ENCODE measurements at places on chromosomes 7 and 10.

- DNase-seq: no peak
Measured at GRCh38 chr10:114315566-114316420, 76.7 kb downstream of the VWA2 start.

DNA sequence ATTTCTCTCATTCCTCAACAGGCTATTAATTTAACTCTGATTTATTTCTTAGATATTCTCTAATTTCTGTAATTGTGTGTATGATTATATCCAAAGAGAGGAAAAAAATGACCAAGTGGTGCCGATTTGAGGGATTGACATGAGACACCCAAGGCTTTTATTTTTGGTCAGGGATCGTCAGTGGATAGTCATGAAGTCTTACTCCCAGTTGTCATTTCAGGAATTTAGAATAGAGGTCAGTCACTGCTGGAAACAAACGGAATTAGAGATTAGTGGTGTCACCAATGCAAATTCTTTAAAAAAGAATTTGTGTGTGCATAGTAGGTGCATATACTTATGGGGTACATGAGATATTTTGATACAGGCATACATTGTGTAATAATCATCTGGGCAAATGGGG lies 26.8 kb upstream of the AGR3 start:
- no peak for DNase-seq

- no peak for DNase-seq
Measured at GRCh38 chr7:154943906-154944305, 59.0 kb downstream of the PAXIP1 start.

- DNase-seq: no peak
Measured at GRCh38 chr10:126171555-126171954, 216.7 kb downstream of the ADAM12 start.

DNA sequence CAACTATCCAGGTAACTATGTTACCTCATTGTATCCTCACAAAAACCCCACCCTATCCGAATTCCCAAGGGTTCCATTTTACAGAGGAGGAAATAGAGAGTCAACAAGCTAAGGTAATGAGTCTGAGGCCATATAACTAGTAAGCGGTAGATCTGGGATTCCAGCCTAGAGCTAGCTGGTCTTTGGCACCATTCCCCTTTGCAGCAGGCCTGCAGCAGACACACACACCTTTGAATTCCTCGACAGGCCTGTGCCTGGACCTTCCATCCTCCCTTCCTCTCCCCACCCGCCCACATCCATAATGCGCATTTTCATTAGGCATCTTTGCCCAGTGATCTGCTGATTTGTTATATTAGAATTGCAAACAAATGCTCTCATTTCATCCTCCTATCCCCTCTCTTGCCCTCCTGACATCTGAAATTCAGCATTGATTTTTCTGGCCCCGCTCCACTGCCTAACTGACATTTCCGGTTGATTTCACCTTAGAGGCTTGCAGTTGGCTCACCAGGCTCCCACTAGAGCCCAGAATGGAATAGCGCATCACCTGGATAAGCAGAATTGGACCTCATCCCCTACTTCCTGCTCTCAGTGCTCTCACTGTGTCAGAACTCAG lies 129.5 kb downstream of the PLXNA4 start:
- no peak for DNase-seq

DNA sequence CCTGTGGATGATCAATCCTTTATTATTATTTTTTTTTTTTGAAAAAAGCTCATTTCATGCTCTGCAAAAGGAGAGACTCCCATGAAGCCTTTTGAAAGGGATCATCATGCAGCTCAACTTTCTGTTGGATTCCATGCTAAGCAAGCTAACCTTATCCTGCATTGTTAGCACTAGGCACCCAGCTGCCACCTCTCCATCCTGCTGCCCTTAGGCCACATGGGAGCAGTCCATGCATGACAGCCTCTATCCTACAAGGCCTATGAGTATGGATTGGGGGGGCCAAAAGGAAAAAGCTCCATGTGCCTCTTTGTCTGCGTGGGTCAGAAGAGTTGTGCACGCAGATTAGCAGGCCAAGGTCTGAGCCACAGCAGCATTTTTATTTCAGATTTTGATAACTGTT lies 19.2 kb downstream of the SMNDC1 start:
- no peak for DNase-seq

GRCh38 chr7:115019882-115020605 lies 98.2 kb downstream of the MDFIC start:
- no peak for DNase-seq

GRCh38 chr10:97640868-97641811 lies 669 bp downstream of the PI4K2A start:
- DNase-seq: peak; percentile 41

GRCh38 chr7:77797734-77798393 lies 370 bp downstream of the TMEM60 start:
- DNase-seq: no peak

DNA sequence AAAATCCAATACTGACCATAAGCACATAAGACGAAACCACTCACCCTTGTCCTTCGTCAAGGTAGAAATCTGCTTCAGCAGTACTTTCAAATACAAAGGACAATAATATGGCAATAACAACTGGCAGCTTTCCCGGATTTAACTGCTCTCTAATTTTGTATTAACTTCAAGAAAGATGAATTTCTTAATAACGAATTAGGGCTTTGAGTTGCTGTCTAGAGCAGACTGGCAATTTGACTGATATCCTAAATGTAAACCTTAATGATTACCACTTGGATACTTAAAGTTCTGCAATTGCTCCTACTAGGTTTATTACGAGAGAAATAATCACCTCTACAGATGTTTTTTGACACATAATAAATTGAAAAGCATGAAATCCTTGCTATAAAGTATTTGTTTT lies 418.7 kb downstream of the MAGI2 start:
- no peak for DNase-seq

DNA sequence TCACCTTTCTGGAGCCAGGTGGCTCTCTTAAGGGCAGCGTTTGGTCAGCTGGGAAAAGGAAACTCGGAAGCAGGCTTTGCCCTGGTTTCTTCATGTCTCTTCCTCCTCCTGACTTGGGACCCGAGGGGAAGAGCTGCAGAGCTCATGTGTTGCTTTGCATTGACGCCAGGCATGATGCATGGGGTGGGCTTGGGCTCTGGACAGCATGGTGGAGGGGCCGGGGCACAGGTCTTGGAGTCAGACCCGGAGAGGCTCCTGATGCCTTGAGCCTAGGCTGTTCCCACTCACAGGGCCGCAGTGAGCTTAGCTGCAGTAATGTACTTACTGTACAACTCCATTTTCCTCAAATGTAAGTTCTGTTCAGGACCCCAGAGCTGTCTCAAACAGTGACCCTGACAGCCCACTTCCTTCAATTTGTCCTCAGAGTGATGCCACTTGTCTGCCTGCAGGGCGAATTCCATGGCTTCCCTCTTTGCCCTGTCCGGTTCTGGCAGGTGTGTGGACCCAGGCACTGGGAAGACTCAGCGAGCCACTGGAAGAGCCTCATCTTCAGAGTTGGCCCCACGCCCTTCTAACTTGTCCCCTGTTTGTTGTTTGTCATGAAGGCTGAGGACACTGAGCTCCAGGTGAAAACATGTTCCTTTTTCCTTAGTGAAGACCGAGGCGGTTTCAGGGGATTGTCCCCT lies 50.2 kb downstream of the ZNF467 start:
- DNase-seq: no peak

- no peak for DNase-seq
Measured at GRCh38 chr7:80044796-80045195, 89.8 kb upstream of the GNAI1 start.

DNA sequence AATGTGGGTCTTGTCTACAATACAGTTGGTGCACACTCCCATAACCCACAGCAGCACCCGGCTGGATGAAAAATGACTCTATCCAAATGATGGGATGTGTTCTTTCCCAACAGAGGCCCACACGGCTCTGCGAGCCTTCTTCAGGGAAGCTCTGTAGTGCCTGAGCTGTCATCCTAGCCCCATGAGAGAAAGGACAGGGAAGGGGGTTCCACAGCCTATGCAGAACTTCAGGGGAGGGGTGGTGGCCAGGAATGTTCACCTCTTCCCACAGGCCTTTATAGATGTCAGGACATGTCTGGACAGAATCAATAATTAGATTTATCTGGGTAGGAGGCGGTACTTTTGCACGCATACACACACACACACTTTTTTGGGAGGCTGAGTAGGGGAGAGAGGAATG lies 109.0 kb downstream of the JCAD start:
- DNase-seq: no peak

DNA sequence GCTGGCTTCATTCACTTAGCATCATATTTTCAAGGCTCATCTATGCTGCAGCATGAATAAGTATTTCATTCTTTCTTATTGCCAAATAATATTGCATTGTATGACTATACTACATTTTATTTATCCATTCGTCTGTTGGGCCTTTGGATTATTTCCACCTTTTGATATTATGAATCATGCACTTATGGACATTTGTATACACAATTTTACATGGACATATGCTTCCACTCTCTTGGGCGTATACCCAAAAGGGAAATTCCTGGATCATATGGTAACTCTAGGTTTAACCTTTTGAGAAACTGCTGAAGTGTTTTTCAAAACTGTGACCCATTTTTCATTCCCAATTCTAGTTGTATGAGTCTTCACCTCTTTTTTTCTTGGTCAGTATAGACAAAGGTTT lies 80.3 kb upstream of the GNAI1 start:
- no peak for DNase-seq

- peak; percentile 84 for DNase-seq
Measured at GRCh38 chr7:4797858-4798705, 22.7 kb downstream of the AP5Z1 start.

DNA sequence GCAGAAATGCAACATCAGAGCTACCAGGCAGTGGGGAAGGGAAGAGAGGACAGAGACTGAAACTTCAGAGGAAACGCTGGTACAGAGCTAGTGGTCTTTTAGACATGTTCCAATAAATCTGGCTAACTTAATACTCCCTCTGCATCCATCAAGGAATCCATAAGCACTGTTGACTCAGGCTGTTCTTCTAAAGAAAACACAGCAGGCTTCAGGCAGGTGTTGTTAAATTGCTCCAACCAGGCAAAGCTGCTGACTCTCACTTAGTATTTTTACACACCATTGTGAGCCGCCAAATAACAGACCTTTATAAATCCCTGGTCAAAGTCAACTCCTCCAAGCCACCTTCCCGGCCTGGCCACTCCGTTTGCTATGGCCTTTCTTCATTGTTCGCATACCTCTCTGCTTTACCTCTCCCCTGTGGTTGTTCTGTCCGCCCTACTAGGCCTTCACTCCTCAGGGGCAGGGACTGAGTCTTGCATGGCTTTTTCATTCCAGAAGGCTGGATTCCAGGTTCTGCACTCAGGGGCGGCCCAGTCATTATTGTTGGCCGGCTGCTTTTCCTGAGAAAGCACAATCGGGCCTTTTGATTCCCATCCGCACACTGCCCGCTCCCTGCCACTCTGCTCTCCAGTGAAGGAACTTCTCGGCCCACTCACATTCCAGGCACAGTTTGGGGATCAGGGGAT lies 18.4 kb downstream of the CREB3L2 start:
- no peak for DNase-seq

GRCh38 chr10:123972481-123973401 lies 81.1 kb upstream of the CPXM2 start:
- DNase-seq: no peak

GRCh38 chr7:50663396-50664102 lies 98.3 kb upstream of the DDC start:
- no peak for DNase-seq

DNA sequence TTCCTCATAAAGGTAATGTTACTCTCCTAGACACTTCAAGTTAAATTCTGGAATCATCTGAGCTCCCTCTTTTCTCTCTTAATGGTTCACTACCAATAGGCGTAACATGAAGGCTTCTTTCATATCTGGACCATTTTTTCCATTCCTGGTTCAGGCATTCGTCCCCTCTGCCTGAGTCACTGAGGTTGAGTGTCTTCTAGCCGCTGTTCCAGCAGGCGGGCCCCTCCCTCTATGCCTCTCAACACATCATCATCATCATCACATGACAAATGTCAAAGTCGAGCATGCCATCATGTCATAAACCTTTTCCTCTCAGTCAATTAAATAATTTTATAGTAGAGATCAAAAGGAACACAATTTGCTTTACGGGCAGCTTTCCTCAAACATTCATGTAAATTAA lies 168.9 kb upstream of the ASAH2 start:
- DNase-seq: no peak

DNA sequence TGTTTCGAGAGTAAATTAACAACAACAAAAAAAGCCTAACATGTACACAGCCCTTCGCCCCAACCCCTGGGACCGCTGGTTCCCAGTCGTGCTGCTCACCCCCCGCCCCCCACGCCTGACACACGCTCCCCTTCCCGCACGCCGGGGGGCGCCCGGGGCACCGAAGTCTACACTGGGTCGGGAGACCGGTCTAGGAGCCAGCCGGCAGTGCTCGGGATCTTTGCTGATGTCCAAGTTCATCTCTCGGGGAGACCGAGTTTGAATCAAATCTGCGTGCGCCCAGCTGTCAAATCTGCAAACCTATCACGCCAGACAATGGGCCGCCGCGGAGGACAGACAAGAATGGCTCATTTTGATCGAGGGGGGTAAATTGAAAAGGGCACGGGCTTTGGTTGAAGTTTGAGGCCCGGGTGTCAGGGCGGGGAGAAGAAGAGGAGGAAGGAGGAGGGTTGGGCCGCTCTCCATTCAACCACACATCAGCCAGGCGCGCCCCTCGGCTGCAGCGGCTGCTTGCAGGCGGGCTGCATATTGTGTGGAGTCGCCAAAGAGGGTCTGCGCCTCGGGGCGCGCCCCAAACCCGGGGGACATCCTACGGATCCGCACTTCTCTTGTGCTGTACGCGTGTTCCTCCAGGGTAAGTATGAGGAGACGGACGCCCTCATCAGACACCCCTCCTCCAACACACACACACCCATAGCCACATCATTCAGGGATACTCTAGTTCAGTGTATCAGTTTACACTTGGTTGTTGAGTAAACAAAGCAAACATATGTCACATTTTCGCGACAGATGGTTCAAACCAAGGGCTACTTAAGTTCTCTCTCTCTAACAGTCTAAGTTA lies 1.3 kb upstream of the GFRA1 start:
- peak; percentile 17 for DNase-seq

DNA sequence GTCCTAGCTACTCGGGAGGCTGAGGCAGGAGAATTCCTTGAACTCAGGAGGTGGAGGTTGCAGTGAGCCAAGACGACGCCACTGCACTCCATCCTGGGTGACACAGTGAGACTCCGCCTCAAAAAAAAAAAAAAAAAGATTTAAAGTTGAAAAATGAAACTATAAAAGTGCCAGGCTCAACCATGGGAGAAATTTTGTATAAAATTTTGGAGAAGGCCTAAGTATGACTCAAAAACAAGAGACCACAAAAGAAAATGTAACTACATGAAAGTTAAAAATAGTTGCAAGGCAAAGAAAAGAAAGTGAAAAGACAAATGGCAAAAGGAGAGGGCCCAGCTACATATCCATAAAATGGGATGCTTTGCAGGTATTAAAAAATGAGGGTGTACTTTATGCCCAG lies 104.1 kb downstream of the ARHGAP22 start:
- no peak for DNase-seq

DNA sequence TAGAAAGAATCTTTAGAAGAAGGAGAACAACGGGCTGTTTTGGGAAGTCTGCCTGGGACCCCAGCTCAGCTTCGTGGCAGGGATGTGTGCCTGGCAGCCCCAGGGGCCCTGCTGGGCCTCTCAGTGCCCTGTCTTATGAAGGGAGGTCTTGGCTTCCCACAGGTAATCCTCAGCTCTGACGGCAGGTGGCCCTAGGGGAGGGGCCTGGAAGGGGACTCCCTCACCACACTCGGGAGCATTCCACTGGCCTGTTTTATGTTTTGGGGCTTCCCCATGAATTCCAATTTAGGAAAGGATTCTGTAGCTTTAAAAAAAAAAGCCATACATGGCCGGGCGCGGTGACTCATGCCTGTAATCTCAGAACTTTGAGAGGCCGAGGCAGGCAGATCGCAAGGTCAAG lies 3.0 kb upstream of the DMBT1 start:
- no peak for DNase-seq

- no peak for DNase-seq
Measured at GRCh38 chr7:150435047-150435389, 15.4 kb upstream of the GIMAP8 start.
